ENCODE measurements at places on chromosomes 11 and 22.

GRCh38 chr11:59941091-59941490 lies 2.9 kb downstream of the OOSP1 start:
- no peak for DNase-seq

GRCh38 chr22:17748555-17749353 lies 25.5 kb downstream of the BID start:
- no peak for DNase-seq

- no peak for DNase-seq
Observed at GRCh38 chr11:114132417-114132816, 72.9 kb downstream of the ZBTB16 start.

DNA sequence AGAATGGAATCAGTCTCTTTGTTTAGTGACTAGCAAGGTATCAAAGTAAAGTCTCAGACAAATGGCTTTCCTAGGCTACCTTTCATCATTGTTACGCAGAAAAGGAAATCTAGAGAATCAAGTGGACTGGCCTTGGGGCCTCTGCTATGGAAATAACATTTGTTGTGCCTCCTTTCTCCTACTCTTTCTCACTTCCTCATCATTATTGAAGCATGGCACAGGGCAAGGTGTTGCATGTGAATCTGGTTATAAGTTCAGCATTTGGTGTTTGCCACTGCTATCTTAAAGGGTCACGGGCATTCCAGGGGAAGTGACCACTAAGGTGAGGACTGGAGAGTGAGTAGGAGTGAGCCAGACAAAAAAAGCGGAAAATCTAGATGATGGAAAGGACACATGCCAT lies 54.9 kb downstream of the GLYATL1 start:
- DNase-seq: no peak
